ENCODE measurements at places on chromosomes 11 and 22.

DNA sequence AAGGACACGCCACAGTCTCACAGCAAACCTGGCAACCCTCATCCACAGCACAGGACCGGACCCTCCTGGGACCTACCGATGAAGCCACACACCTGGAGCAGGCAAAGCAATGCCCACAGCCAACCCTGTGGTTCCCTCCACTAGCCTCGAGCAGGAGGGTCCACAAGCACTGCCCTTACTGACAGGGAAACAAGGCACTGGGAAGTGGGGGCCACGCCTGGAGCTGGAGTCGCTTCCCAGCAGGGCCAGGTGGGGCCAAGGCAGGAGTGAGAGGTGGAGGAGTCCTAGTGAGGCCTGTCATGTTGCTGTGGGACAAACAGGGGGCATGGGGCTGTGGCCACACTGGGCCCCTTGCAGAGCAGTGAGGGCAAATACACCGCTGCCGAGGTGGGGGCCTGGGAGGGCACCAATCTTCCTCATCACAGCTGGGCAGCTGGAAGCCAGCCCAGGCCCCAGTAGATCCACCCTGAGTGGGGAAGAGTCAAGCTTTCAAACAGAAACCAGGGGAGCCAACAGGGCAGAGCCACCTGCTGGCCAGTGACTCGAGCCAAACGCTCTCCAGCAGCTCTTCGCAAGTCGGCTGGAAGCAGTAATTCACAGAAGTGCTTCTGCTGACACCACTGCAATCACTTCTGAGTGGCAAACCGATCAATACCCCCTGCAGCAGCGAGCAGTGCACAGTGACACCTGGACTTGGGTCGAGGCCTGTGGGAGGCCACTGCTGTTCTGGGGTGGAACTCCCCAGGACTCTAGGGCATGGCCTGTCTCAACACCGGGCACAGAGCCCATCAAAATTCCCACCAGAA lies 13.7 kb downstream of the SULT4A1 start:
- DNase-seq, result no peak

GRCh38 chr11:119993722-119994121 lies 144.2 kb downstream of the TRIM29 start:
- no peak for DNase-seq

DNA sequence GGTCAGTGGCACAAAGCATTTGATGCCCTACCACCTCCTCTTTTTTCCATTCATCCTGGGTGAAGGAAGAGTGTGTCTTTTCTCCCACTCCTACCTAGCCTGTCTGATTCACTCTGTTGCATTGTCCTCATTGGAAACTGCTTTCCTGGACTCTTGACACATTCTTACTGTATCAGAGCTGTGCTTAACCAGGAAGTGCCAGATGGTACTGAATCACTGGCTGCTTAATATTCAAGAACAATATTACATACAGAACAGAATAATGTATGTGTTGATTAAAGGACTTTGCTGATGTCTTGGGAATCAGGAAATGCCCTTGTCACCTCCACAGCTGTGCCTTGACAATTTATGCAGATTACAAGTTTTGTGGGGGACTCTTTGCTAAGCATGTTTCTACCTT lies 44.4 kb downstream of the SVIP start:
- no peak for DNase-seq

- no peak for DNase-seq
Observed at GRCh38 chr11:120032766-120033390, 105.0 kb downstream of the TRIM29 start.

- DNase-seq, result no peak
Observed at GRCh38 chr22:32723643-32724042, 77.9 kb upstream of the TIMP3 start.

DNA sequence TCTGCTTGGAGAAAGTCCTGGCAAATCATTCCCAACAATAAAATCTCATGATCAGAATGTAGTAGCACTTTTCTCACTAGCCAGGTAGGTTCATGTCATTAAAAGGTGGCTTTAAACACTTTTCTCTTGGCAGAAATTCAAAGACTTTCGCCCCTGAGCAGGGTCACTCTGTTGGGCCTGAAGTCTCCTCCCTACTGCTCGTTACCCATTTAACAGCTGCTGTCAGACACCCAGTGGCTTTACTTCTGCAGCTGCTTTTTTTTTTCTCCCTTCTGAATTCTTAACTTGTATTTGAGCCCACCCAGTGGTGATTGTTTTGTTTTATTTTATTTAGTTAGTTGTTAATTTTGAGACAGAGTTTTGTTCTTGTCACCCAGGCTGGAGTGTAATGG lies 25.0 kb downstream of the ARHGAP8 start:
- no peak for DNase-seq
